ENCODE measurements at places on chromosomes 16 and 17.

DNA sequence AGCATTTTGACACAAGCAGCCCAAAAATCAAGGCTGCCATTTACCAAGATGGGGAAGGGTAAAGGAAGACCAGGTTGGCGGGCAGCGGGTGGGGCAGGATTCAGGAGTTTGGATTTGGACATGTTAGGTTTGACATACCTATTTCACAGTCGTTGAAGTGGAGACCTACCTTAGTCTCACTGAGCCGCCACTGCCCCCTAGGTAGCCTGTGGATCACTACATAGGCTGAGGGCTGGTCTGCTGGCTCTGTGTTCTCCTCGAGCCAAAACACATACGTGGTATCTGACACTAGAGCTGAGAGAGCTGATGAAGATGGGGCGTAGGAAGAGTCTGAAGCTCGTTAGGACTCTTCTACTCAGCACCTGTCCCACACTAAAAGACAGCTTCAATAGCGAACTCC lies 115.1 kb downstream of the HIC1 start:
- no peak for DNase-seq

DNA sequence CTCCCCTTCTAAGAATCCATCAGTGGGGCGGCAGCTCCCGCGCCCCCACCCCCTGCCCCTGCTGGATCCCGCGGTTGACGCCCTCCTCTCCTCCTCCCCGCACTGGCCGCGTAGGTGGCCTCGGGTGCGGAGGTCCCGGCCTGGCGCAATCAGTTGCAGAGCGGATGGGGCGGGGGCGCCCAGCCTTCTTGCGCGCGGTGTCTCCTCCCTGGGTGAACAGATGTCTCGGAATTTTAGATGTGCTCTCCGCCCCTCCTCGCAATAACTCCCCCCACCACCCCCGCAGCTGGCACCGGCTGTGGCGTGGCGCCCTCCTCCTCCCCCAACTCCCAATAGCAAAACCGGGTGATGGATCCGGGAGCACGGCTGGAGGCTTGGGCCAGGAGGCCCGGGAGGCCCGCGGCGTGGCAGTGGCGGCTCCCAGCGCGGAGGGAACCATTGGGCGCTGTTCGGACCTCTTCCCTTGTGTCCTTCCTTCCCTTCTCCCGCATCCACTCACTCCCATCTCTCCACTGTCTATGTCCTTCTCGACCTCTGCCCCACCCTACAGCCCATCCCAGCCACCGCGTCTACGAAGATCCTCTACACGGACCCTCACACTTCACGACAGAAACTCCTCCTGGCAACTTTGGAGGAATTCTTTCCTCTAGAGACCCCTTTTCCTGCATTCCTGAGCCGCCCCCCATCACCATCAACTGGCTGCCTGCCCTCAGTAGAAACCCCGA lies 11.0 kb downstream of the NEUROD2 start:
- no peak for DNase-seq

- DNase-seq, result no peak
Measured at GRCh38 chr17:17044846-17045561, 2.7 kb downstream of the MPRIP start.

- no peak for DNase-seq
Measured at GRCh38 chr16:4923853-4924252, 13.1 kb downstream of the PPL start.

DNA sequence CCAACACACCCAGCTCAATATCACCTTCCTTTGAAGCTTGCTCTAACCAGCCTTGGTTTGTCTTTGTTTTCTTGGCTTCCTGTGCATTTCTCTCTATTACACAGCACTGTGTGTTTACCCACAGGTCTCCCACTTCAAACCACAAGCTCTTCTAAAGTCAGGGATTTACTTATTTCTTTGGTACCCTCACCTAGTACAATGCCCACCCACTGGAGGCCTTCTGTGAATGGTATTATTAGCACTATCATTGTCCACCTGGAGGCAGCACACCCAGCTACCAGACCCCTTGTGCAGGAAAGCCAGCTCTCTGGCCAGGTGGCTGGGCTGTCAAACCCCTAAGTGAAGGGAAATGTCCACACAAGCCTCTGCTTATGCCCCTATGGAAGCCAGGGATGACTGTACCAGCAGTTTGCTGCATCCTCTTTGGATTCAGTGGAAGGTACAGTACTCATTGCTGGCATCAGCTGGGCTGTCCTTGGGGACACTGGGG lies 9.4 kb upstream of the TOP2A start:
- no peak for DNase-seq

DNA sequence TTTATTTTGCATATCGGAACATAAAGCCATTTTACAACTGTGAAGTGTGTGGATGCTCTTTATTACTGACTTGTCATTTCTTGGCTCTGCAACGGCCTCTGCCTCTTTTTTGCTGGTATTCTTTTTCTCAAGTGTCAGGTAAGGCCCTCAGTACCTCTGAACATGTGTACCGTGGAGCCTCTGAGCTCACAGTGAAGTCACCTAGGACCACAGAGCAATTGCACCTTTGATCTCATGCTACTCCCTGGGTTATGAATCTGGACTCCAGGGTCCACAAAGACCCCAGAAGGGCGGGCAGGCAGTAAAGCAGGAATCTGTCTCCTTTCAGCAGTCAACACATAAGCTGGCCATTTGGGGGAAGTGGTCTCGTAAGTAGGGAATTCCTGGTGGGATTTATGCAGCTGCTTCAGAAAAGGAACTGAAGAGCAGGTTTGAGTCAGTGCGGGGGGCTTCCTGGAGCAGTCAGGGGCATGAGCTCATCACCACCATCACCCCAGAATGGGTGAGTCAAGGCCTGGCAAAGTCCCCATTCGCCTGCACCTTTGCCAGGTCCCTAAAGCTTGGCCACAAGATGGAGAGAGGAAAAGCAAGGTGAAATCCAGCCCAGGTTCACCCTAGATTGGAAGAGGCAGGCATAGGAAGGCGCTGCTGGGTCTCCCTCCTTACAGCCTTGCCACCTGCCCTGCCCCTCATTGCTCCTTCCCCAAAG lies 33.0 kb downstream of the TBX4 start:
- no peak for DNase-seq

- DNase-seq, result no peak
Measured at GRCh38 chr16:14353340-14353739, 276.7 kb downstream of the PARN start.

DNA sequence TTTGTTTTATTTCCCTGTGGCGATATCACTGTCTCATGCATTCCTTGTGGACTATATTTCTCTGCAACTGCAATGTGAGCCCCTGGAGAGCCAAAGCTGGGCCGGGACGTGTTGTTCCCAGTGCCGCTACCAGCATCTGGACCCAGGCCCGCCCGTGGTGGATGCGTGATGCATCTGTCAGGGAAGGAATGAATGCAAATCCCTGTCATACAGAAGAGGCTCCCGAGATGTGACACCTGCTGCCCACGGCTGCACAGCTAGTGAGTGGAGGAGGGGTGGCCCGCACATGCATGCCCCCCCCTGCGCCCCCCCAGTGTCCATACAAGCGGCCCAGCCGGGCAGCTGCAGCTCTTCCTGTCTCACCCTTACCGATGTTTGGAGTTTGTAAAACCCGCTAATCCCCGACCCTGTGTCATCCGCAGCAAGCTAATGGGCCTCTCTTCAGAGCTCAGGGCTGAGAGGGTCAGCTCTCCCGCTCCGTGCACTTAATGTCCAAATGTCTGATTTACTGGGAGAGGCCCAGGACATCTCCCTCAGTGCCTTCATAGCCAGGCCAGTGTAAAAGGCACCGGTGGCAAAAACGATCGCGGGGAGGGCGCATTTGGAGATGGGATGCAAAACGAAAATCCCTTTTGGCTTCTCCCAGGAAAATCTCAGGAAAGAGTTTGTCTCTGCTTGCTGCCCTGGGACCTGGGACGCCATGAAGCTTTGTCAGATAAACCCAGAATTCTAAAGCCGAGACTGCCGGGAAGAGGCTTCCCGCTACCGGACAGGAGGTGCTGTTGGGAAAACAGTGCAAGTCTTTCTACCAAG lies 91.8 kb downstream of the FOXL1 start:
- peak; percentile 52 for DNase-seq

GRCh38 chr17:83096401-83097224 lies 17.2 kb downstream of the METRNL start:
- DNase-seq, result peak; percentile 49

DNA sequence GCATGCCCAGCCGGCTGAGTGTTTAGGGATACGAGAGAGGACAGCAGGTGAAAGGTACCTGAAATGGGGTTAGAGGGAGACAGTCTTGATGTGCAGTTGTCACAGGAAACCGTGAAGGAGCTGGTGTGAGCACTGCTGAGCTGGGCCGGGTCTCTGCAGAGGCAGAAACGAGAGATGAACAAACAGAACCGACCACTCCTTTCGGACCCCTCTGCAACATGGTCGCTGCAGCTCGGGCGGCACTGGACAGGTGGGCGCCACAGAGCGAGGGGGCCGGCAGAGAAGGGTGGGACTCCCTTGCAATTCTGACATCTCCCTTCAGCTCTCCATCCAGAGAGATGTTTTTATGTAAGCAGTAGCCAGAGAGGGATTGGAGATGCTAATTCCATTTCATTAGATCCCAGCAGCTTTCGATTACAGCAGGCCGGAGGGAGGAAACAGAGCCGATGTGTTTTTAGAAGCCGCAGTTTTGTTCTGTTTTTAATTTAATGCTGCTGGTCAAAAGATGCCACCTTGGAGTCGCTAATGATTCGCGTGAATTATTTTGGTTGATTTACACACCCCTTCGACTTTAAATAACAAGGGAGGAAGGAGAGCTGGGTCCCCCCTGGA lies 86.3 kb upstream of the RPL38 start:
- DNase-seq, result no peak

DNA sequence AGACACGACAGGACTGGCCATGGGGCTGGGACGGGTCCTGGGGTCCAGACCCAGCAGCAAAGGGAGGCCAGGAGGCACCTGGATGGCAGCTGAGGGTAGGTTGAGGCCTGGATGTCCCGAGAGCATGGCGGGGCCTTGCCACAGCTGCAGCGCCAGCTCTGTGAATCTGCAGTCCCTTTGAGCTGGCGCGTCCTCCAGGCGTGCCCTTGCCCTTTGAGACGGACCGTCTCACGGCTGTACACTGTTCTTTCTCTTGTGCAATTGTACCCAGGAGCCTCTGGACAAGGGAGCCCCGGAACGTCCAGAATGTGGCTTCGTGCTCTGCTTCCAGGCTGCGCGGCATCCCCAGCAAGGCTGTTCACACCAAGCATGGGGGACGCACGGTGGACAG lies 69.5 kb upstream of the CIBAR2 start:
- no peak for DNase-seq

GRCh38 chr17:34236281-34236892 lies 18.7 kb upstream of the CCL2 start:
- no peak for DNase-seq

DNA sequence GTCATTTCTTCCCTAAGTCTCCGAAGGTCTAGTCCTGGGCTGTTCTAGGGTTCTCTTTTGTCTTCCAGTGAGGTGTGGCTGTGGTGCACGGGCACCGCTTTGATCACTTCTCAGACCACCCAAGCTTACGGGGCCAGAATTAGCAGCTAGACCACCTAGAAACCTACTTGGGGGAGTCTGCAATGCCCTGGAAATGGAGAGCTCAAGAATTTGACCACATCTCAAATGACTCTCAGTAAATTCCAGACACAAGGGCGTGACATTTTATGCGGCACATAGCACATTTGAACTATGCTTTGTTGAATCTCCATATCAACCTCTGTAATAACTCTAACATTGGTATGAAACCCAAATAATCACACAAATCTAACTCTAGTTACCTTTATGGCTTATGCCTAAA lies 24.9 kb downstream of the TRIM16 start:
- DNase-seq, result no peak

GRCh38 chr16:26196802-26197201 lies 505.0 kb downstream of the HS3ST4 start:
- DNase-seq, result no peak

DNA sequence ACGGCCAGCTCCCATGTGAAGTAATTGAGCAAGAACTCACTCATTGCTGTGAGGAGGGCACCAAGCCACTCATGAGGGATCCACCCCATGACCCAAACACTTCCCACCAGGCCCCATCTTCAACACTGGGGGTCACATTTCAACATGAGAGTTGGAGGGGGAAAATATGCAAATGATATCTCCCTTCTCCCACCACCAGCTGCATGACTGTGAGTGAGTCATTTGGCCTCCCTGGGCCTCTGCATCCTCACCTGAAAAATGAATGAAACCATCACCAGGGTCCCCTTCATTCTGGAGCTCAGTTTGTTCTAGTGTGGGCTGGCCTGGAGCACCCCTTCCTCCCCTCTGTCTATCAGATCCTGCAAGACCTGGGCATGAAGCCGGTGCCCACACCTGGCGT lies 6.8 kb upstream of the MED9 start:
- DNase-seq, result no peak

DNA sequence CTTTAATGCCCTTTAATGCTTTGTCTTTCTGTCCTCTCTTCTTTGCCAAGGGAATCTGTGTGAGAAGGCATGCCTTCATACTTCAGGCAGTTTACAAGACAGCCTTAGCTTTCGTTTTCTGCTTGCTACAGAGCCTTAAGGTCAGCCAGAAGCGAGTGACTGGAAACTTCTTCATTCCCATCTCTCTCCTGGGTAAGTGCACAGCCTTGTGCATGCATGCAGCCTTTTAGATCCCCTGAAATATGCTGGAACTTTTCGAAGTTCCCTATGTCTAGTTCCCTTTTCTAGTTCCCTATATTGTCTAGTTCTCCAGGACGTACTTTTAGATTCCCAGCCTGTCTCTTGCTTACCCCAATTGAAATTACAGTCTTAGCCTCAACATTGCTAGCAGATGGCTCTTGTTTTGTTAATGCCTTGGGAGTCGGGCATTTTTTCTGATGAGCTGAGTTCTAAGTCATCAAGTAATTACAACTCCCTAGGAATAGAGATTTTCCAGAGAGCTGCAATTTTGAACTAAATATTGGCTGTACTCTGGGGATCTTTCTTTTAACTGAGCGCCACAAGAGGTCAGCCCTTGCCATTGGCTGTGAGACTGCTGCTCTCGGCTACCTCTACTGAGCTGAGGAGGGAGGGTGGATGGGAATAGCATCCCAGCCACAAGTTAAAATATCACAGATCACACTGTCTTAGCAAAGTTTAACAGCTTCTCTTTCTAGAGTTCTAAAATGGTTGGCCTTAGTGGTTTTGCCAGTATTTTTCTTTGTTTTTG lies 22.7 kb upstream of the PPM1D start:
- DNase-seq, result no peak

- no peak for DNase-seq
Measured at GRCh38 chr17:27568216-27568615, 62.8 kb upstream of the LGALS9 start.

DNA sequence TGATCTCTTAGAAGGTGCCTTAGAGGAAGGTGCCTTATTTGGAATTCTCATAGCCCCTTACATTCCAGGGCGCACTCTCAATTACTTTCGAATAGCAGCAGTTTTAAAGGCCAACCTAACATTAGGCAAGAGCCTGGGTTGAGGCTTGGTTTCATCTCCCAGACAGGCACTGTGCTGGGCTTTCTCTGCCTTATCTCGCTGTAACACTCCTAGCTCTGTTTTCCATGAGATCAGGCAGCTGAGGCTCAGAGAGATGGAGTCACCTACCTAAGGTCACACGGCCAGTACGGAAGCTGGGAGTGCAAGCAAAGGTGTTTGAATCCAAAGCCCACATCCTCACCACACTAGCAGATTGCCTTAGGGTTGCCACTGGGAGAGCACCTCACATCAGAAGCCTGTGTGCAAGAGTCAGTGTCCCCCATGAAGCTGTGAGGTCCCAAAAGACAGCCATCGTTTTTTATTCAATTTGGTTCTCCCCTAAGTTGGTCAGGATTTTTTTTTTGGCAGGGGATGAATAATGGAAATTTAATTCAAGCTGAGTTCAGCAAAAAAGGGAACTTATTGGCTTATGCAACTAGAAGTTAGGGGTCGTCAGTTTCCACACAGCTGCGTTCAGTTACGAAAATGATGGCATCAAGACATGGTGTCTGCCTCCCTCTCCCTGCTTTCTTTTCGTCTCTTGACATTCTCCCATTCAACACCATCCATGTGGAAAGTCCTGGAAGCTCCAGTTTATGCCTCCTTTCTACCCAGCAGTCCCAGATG lies 206.4 kb downstream of the KATNIP start:
- DNase-seq, result no peak
